ENCODE measurements at places on chromosomes 6 and 20. TPM values are rescaled to one million over a fixed set of nuclear protein-coding genes. Genes with fewer than 3 reads are reported as not detected.
A peak's percentile ranks its signal among the peaks of the same experiment; 100 is the strongest.

GRCh38 chr6:29627755-29628418 lies 5.1 kb downstream of the GABBR1 start:
- peak; percentile 90 for DNase-seq

GRCh38 chr6:6320901-6321300 lies 439 bp upstream of the F13A1 start:
- no peak for DNase-seq

GRCh38 chr6:145883263-145883662 lies 68.7 kb upstream of the FBXO30 start:
- DNase-seq = no peak

DNA sequence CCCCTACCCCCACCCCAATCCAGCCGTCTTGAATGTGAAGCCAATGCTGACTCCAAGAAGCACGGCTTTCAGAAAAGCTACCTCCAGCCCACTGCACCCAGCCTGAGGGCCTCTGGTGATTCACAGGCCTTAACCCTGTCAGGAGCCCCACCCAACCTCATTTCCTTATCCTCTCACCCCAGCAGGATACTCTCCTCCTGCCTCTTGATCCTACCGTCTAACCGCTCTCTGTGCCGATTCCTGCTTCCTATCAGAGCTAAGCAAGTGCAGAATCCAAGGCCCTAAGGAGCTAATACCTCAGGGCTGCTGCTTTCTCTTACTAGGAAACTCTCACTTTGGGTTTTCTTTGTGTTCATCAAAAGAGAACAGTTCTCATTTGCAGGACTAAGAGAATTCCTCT lies 47.2 kb downstream of the TRERF1 start:
- DNase-seq = peak; percentile 95

GRCh38 chr6:36350681-36351571 lies 14.2 kb upstream of the BNIP5 start:
- DNase-seq = peak; percentile 92

GRCh38 chr20:50877232-50877743 lies 53.9 kb downstream of the ADNP start:
- DNase-seq = no peak

The RSPH4A gene
- total RNA-seq = 5.1 TPM

- peak; percentile 43 for DNase-seq
Observed at GRCh38 chr20:44211177-44212039, 837 bp upstream of the OSER1 start.

DNA sequence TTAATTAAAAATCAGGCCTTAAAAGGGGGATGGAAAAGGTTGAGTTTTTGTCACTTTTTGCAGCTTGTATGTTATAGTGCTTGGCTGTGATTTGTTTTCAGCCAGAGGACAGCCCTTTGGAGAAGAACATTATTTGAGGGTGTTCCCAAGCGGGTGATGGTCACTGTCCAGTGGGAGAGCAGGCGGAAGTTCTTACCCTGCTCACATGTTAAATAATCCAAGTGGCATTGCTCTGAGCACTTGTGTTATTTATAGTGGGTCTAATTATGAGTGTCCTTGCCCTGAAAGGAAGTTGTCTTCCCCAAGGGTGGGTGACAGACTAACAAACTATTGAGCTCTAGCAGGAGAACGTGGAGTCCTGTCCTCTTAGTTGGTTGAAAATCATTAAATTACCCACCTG lies 49.5 kb downstream of the DOK5 start:
- DNase-seq = no peak
